ENCODE measurements at places on chromosomes 12 and 14.

- DNase-seq, result no peak
These were observed 36.3 kb downstream of the LGMN start for GRCh38 chr14:92711976-92712653.

GRCh38 chr14:22849212-22849819, 12.9 kb downstream of the MMP14 start:
- DNase-seq, result no peak

DNA sequence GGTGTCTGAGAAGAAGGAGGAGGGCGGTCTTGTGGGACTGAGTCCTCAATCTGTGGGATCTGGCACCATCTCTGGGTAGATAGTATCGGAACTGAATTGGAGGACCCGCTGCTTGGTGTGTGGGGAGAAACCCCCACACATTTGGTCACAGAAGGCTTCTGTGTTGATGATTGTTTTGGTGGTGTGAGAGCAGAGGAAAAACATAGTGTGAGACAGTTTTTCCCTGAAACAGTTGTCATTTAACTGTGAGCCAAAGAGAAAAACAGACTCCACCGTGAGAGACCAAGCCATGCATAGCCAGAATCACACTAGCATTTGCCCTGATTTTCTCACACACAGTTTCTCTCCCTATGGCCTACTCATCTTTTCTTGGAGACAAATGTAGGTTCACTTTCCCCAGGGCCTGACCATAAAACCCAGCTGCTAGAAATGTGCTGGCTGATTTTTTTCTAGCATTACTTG, 91.4 kb upstream of the FLRT2 start:
- DNase-seq, result no peak

- no peak for DNase-seq
These were observed 423.4 kb downstream of the ZFP36L1 start for GRCh38 chr14:68369281-68370056.

- peak; percentile 55 for DNase-seq
These were observed at the start of gene SPTB for GRCh38 chr14:64879635-64880220. TSS of gene SPTB (minus strand) at chr14:64879907. CDS start at chr14:64823094, 56,813 bp downstream.

DNA sequence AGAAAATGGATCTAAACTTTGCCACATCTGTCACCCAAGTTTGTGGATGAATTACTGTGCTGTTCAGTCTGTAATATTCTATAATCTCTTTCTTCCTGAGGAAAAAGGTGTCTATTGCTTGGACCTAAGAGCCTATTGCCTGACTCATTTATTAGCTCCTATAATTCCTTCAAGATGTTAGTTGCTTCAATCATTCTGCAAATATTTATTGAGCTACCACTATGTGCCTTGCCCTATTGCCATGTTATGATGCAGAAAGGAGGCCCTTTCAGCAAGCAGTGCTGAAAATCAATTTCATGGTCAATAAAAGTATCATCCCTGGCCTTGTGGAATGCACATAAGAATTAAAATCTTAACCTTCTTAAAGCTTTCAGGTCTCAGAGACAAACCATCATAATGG, 113.6 kb downstream of the CCER1 start:
- no peak for DNase-seq

GRCh38 chr12:40335991-40336390, 111.2 kb downstream of the LRRK2 start:
- DNase-seq, result no peak

DNA sequence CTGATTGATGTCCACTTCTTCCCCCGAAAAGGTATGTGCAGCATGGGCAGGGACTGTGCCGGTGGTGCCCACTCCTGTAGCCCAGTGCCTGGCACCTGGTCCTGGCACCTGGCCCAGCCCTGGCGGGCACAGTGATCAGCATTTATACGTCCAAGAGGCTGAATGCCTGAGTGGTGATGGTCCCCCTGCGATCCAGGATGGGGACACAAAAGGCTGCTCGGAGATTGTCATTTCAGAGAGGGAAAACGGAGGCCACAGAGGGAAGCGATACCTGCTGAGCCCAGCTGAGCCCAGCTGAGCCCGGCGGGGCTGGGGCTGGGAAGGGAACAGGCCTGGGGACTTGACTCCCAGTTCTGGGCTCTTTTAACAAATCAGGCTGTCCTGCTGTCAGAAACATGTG, 55.8 kb downstream of the PRIMA1 start:
- no peak for DNase-seq

GRCh38 chr12:131245564-131246355, 292.1 kb downstream of the ADGRD1 start:
- DNase-seq, result no peak

GRCh38 chr12:113861708-113862312, 104.3 kb downstream of the RBM19 start:
- no peak for DNase-seq

- DNase-seq, result no peak
These were observed 33.4 kb downstream of the TXNRD1 start for GRCh38 chr12:104249017-104249416.

- DNase-seq, result no peak
These were observed 7.0 kb upstream of the MARK3 start for GRCh38 chr14:103378038-103378854.

- no peak for DNase-seq
These were observed 19.1 kb downstream of the SH2B3 start for GRCh38 chr12:111424793-111425251.

GRCh38 chr12:1398673-1399072, 195.7 kb downstream of the FBXL14 start:
- no peak for DNase-seq

DNA sequence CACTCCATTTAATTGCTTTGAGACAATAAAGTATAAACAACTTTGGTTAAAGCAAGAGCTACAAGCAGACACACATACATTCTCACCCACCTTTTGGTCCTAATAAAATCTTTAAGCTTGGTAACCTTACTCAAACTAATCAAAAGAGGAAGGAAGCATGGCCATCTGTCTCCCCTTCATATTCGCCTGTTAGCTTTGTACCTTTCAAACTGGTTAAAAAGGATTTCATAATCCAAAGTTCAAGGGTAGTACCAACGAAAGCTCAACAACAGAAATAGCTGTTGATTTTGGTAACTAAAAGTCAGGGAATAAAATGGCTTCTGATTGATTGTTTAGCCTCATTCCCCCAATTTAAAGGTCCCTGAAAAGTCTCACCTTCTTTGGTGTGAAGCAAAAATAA, 456.9 kb downstream of the BCAT1 start:
- no peak for DNase-seq

DNA sequence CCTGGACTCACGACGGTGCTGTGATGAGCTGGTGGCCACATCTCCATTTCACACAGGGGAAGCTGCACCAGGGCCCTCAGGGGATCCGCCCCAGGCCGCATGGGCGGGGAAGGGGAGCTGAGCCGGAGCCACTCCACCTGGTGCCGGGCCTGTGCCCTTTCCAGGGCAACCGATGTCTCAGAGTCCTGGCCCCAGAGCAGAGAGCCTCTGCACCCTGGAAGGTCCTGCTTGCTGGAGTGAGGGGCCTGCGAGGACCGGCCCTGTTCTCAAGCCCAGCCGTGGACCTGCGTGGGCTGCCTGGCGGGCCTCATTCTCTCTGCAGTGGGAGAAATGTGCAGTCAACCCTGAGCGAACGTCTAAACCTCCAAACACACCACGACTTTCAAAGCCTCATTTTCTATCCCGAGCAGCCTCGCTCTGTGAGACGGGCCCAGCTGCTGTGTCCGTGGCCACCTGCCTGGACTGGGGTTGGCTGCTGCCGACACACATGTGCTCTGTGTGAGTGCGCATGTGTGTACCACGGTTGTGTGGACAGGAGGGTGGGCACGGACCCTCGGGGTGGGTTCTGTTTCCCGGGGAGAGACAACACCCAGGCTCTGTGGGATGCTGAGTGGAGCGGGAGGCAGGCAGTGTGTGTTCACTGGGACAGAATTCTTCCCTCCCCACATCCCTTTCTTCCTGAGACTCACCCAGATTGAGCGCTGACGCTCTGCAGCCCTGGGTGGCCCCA, 163.5 kb downstream of the KIF26A start:
- no peak for DNase-seq

- DNase-seq, result no peak
These were observed 50.3 kb downstream of the BMAL2 start for GRCh38 chr12:27382924-27383323.

- peak; percentile 47 for DNase-seq
These were observed 1.1 kb downstream of the ARID2 start for GRCh38 chr12:45730348-45731189.

DNA sequence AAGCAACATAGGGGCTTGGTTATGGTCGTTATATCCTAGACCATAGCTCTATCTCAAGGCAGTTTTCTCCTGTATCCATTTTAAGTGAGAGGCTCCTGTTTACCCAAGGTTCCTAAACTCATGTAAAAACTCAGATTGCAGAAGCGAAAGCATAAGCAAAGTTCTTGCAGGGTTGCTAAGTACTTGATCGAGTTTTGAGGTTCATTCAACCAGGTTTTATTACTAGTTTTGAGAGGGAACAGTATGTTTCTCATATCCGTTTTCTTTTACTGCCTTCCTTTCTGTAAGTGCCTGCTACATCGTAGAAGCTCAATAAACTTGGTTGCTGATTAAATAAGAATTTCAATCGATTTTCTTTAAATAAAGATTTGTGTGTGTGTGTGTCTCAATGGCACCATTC, 5.1 kb downstream of the AKAP3 start:
- DNase-seq, result no peak

DNA sequence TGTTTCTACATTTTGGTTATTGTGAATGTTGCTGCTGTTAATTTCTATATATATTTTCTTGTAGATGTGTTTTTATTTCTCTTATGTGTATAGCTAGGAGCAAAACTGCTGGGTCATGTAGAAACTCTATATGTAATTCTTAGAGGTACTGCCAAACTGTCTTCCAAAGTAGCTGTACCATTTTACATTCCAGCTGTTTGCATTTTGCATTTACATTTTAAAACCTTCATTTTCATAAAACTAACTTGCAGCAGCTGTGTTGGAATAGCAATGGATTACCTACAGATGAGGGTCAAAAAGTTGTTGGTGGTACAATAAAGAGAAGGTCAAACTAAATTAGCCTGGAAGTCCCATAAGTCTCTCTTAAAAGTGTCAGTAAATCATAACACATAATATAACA, 1109.7 kb downstream of the FLRT2 start:
- no peak for DNase-seq

DNA sequence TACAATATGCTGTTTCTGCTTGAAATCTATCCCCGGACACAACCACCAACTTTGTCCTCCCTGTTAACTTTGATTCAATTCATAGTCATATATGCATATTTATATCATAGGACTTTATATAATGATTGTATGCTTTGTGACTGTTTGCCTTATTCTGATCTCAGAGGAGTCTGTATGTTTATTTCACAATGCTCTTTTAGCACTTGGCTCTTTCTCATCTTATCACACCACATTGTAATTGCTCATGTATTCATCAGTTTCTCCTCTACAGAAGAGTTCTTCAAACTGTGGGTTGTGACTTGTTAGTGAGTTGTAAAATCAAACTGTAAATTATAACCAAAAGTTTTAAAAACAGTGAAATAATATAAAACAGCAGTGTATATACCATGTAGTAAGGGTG, 21.7 kb upstream of the PPM1A start:
- no peak for DNase-seq

DNA sequence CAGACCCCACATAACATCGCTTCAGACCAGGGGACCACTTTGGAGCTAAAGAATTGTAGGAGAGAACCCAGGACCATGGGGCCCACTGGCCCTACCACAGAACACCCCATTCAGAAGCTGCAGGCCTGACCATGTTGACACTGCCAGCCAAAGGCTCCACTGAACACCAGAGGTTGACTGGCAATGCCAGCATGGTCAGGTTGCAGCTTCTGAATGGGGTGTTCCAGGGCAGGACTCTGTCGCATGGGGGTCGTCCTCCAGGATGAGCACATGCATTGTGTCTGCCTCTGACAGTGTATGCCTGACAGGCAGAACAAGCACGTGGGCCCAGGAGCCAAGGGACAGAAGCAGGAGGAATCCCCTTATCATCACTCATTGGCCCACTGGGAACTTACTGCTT, 34.1 kb downstream of the DIO3 start:
- no peak for DNase-seq

DNA sequence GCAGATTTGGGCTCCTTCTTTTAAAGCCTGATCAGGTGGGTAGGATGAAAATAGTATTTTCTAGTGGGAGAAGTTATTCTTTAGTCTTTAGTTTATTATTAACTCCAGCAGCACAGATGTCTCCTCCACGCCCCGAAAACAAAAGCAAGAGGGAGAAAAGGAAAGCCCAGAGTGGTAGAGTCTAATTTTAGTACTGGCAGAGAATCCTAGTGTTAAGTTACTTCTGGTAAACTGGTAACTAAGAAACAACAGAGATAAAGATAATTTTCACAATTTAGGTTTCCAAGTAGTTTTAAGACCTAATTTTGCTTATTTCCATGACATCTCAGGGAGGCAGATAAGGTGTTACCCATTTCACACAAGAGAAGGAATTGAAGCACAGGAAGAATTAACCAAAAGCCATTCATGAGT, 16.3 kb downstream of the ATP5MC2 start:
- DNase-seq, result no peak

- no peak for DNase-seq
These were observed 43.7 kb upstream of the TMED10 start for GRCh38 chr14:75220156-75220555.

GRCh38 chr12:92495108-92495507, 207.7 kb upstream of the PLEKHG7 start:
- no peak for DNase-seq

DNA sequence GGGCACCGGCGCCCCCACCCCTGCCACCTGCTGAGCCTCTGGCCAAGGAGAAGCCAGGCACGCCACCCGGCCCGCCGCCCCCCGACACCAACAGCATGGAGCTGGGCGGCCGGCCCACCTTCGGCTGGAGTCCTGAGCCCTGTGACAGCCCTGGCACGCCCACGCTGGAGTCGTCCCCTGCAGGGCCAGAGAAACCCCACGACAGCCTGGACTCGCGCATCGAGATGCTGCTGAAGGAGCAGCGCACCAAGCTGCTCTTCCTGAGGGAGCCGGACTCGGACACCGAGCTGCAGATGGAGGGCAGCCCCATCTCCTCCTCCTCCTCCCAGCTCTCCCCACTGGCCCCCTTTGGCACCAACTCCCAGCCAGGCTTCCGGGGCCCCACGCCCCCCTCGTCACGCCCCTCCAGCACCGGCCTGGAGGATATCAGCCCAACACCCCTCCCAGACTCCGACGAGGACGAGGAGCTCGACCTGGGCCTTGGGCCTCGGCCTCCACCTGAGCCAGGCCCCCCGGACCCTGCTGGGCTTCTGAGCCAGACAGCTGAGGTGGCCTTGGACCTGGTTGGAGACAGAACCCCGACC, 6.5 kb downstream of the SETD1B start:
- DNase-seq, result no peak

GRCh38 chr14:76773188-76773885, 12.1 kb downstream of the VASH1 start:
- no peak for DNase-seq

- no peak for DNase-seq
These were observed 64.0 kb downstream of the GALNT16 start for GRCh38 chr14:69323999-69324282.

GRCh38 chr12:27424631-27425230, 21.8 kb upstream of the SMCO2 start:
- no peak for DNase-seq
